ENCODE measurements at places on chromosomes 1 and 21.

DNA sequence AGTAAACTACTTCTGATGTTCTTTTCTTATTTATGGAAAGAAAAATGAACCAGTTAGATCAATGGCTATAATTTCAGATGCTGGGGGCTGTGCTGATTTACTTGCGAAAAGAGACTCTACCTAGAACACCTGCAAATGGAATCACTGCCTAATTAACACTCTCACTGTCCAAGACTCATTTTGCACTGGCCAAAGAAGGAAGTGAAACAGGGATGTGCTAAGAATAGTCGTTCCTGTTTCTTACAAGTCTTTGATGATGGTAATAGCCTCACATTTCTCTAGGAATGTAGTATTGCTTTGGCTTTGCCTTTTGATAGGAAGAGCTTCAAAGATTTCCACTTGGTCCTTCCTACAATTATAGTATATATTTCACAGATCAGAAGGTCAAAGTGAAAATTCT is 12.7 kb upstream of the TSNAX start:
- no peak overlapping the region for H3K27ac ChIP-seq
- peaks cover 33% of the 10 kb centered on the region for H3K27me3 ChIP-seq
- no peak for DNase-seq
- no peaks in the 10 kb centered on the region for H3K36me3 ChIP-seq
- H3K4me3 ChIP-seq = no peak overlapping the region
- no peaks in the 10 kb centered on the region for H3K4me1 ChIP-seq

GRCh38 chr1:33516891-33517567 is 44.6 kb downstream of the ZSCAN20 start:
- H3K27ac ChIP-seq = no peak overlapping the region
- H3K4me1 ChIP-seq = no peaks in the 10 kb centered on the region
- H3K36me3 ChIP-seq = peaks cover 2% of the 10 kb centered on the region
- no peak for DNase-seq

DNA sequence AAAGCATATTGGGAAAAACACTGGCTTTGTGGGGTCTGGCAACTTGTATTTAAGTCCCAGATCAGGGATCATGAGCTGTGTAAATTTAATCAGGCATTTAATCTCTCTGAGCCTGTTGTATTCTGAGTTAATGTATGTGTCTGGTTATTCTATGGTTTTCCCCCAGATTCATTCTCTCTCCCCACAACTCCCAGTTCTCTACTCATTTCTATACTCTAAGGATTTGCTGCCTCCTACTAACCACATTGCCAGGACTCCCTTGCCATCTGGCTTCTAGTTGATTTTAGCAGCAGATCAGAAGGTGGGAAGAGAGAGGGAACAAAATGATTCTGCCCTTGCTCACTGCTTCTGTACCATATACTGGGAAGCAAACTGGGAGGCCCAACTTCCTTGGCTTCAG is 31.4 kb upstream of the S1PR1 start:
- no peak for DNase-seq
- no peaks in the 10 kb centered on the region for H3K4me1 ChIP-seq
- H3K4me3 ChIP-seq = no peak overlapping the region
- H3K36me3 ChIP-seq = no peaks in the 10 kb centered on the region
- H3K27ac ChIP-seq = no peak overlapping the region

DNA sequence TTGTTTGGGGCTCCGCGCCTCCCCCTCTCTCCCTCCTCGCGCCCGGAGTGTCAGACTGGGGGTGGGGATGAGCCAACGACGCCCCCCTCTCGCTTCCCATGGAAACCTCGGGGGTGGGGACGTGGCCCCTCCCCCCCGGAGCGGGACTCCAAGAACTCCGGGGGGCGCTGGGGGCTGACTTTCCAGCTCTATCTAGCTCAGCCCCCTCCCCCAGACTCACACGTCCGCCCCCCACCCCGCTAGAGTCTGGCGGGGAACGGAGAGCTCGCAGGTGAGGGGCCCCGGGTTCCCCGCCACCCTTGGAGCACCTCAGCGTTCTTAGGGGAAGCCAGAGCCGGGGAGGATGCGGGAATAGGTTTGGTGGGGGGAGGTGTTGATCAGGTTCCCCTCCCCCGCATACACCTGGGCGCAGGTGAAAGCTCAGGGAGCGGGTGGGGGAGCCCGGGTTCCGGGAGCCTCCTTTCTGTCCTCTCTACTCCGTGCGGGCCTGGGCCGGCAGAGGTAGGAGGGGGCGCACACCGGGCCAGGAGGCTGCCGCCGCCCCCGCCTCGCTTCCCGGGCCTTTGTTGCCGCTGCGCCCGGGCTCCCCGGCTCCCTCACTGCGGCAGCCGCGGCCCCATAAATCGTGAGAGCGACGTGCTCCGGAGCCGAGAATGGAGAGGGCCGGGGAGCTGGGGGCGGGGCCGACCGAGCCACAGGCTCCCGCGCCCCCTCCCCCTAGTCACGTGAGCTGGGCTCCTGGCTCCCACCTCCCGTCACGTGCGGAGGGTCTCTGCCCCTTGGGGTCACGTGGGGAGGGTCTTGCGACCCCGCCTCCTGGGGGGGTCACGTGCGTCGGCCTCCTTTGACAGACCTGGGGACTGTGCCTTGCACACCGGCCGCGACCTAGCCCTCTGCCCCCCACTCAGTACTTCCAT is 1.9 kb downstream of the EFNA3 start:
- peaks cover 51% of the 10 kb centered on the region for H3K4me1 ChIP-seq
- H3K27ac ChIP-seq = no peak overlapping the region
- DNase-seq = no peak

GRCh38 chr1:153232553-153232952 is 15.2 kb downstream of the PRR9 start:
- H3K4me1 ChIP-seq = no peaks in the 10 kb centered on the region
- DNase-seq = no peak
- H3K36me3 ChIP-seq = no peaks in the 10 kb centered on the region
- H3K4me3 ChIP-seq = no peak overlapping the region
- H3K27ac ChIP-seq = no peak overlapping the region

- H3K4me1 ChIP-seq = peaks cover 43% of the 10 kb centered on the region
- peak overlapping the region; percentile 58 for H3K27ac ChIP-seq
- H3K36me3 ChIP-seq = peaks cover 5% of the 10 kb centered on the region
- DNase-seq = no peak
Measured at GRCh38 chr21:31181082-31181750, 142.9 kb upstream of the KRTAP19-8 start.

DNA sequence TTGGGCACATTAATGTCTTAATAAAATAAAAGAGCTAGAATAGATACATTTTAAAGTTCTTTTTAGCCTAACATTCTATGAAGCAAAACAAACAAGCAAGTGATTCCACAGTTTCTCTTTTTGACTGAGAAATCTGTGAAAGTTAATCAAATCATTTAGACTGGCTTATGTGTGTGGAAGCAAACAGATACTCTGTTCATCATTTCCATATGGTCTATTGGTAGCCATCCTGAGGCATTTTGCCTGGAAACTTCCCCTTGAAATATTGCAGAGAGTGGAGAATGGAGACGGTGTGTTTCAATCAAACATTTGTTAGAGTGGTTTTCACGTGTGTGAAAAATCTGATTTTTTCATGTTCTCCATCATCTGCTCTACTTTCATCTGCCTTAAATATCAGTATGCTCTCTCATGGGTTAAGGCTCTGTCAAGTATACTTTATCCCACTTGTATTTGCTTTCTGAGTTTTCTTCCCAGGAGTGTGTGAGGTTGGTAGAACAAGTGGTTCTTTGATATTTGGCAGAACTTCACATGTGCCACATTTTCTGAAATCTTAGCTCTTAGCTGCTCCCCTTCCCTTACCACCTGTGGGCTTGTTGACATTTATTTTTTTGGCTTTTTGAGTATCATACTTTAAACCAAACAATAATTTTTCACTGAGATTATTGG is 139.1 kb upstream of the PTGFR start:
- no peak overlapping the region for H3K4me3 ChIP-seq
- H3K36me3 ChIP-seq = no peaks in the 10 kb centered on the region
- H3K27me3 ChIP-seq = no peaks in the 10 kb centered on the region
- H3K4me1 ChIP-seq = no peaks in the 10 kb centered on the region
- H3K27ac ChIP-seq = no peak overlapping the region
- DNase-seq = no peak

GRCh38 chr1:3477241-3477995 is 23.0 kb downstream of the ARHGEF16 start:
- H3K36me3 ChIP-seq = no peaks in the 10 kb centered on the region
- H3K4me1 ChIP-seq = no peaks in the 10 kb centered on the region
- no peak for DNase-seq
- H3K4me3 ChIP-seq = no peak overlapping the region

DNA sequence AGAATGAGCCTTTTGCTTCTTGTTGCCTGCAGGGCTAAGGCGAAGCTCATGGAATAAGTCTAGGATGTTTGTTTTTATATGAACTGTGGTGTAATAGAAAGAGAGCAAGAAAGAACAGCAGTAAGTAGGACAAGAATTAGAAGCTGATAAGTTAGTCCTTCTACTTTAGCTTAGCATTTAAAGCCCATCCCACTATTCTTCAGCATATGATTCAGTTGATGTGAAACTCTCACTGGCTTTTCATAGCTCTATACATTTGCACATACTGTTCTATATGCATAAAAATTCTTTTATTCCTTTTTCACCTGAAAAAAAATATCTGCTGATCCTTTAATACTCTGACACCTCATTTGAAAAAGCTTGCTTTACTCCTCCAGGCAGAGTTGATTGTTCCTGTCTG is 712.0 kb downstream of the USP25 start:
- H3K27ac ChIP-seq = no peak overlapping the region
- no peaks in the 10 kb centered on the region for H3K36me3 ChIP-seq
- H3K4me1 ChIP-seq = no peaks in the 10 kb centered on the region
- no peak overlapping the region for H3K4me3 ChIP-seq
- H3K27me3 ChIP-seq = no peaks in the 10 kb centered on the region

DNA sequence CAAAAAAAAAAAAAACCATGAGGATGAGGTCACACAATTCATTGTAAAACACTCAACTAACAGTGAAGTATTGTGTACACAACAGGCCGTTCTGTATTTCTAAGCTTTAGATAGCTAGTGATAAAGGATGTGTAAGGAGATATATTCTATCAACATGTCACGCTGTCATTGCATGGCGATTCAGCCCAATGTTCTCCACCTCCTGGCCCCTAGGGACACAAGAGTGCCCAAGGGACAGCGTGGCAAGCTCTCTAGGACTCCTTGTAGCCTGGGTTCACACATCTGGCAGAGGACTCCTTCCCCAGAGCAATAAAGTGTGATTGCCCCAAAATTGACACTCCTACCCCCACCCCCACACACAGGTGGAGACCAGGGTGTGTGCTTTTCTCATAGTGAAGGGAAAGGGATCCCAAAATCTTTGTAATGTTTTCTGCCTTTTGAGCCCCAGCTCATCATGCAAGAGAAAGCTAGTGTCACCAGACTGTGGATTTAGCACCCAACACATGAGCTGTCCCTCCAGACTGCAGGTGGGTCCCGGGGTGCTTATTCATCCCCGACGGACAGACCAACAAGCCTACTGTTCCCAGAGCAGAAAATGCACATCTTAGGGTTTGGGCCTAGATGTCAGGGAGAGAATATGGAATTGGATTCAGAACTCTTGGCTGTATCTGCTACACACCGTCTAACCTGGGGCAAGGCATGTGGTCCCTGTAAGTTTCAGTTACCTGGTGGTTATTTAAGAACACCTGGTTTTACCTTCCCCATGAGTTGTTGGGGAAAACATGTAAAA is 11.5 kb downstream of the TMPRSS3 start:
- H3K4me1 ChIP-seq = peaks cover 6% of the 10 kb centered on the region
- no peaks in the 10 kb centered on the region for H3K27me3 ChIP-seq
- H3K36me3 ChIP-seq = no peaks in the 10 kb centered on the region
- DNase-seq = no peak
- H3K27ac ChIP-seq = no peak overlapping the region

- H3K4me1 ChIP-seq = peaks cover 69% of the 10 kb centered on the region
- no peak overlapping the region for H3K4me3 ChIP-seq
- H3K27me3 ChIP-seq = no peaks in the 10 kb centered on the region
- DNase-seq = no peak
Measured at GRCh38 chr1:111145542-111145941, 5.5 kb downstream of the CEPT1 start.

DNA sequence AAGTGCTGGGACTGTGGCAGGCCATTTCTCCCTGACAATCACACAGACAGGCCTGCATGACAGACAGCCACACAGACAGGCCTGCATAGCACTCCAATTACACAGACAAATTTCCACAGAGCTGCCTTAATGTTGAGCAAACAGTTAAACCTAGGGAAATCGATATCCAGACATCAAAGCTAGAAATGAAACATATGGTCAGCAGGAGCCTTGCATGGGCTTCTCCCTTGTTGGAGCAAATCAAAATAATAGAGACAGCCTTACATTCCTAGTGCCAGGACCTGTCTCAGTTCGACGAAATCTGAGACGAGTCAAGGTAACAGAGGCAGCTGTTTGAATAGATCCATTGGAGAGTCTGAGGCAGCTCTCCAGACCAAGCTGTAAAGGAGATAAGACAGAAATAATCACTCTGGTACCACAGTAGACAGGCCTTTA is 42.4 kb downstream of the OLFML3 start:
- peaks cover 17% of the 10 kb centered on the region for H3K27me3 ChIP-seq
- H3K36me3 ChIP-seq = no peaks in the 10 kb centered on the region
- H3K4me3 ChIP-seq = no peak overlapping the region

GRCh38 chr1:208275083-208275482 is 30.9 kb upstream of the PLXNA2 start:
- no peaks in the 10 kb centered on the region for H3K4me1 ChIP-seq
- no peak overlapping the region for H3K4me3 ChIP-seq

- no peak overlapping the region for H3K27ac ChIP-seq
- no peaks in the 10 kb centered on the region for H3K4me1 ChIP-seq
- DNase-seq = no peak
- H3K4me3 ChIP-seq = no peak overlapping the region
- H3K36me3 ChIP-seq = no peaks in the 10 kb centered on the region
Measured at GRCh38 chr1:102434421-102434820, 437.7 kb upstream of the OLFM3 start.

DNA sequence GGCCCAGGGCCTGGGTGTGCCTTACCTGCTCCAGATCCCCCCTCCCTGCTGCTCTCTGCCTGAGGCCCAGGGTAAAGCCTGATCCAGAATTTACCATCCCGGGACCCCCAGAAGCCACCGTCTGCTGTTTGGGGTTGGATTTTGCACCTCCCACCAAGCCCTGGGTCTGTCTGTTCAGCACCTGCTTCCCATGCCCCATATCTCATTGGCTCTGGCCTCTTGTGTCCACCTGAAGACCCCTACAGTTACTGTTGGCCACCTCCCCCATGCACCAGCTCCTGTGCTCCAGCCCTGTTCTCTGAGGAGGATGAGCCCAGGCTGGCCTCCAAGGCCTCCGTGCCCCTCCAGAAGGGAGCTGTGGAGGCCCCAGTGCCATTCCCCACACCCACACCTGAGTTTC is 113.9 kb downstream of the GRIK3 start:
- peaks cover 34% of the 10 kb centered on the region for H3K27me3 ChIP-seq
- H3K27ac ChIP-seq = no peak overlapping the region
- no peak overlapping the region for H3K4me3 ChIP-seq
- no peaks in the 10 kb centered on the region for H3K4me1 ChIP-seq
- DNase-seq = no peak
- no peaks in the 10 kb centered on the region for H3K36me3 ChIP-seq

DNA sequence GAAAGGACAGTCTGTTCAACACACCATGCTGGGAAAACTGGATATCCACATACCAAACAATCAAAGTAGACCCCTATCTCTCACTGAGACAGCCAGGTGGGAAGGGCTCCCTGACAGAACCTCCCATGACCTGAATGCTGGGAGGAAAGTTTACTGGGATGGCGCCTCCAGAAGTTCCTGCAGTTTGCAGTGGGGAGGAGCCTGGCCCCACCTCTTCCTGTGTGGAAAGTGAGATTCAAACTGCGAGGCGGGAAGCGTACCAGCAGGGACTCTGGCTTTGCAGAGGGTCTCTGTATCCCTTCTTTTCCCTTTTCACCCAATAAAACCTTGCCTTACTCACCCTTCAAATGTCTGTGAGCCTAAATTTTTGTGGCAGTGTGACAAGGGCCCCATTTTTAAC is 190.7 kb downstream of the HHIPL2 start:
- H3K4me1 ChIP-seq = no peaks in the 10 kb centered on the region
- H3K36me3 ChIP-seq = no peaks in the 10 kb centered on the region
- no peak overlapping the region for H3K27ac ChIP-seq
- H3K27me3 ChIP-seq = peaks cover 24% of the 10 kb centered on the region

Data from central memory CD8-positive, alpha-beta T cell (primary cell).